Right atrium auricular region (tissue), 2 donors: ENCODE measurements at places on chromosomes 3 and 15.

GRCh38 chr3:64803469-64803868 is 115.7 kb upstream of the ADAMTS9 start:
- no peaks in the 10 kb centered on the region for H3K27me3 ChIP-seq
- no peaks in the 10 kb centered on the region for H3K4me1 ChIP-seq
- no peaks in the 10 kb centered on the region for H3K36me3 ChIP-seq

GRCh38 chr15:36932070-36932469 is 168.3 kb downstream of the MEIS2 start:
- H3K27me3 ChIP-seq = no peaks in the 10 kb centered on the region
- no peak overlapping the region for H3K27ac ChIP-seq
- no peaks in the 10 kb centered on the region for H3K36me3 ChIP-seq
- no peak for DNase-seq

DNA sequence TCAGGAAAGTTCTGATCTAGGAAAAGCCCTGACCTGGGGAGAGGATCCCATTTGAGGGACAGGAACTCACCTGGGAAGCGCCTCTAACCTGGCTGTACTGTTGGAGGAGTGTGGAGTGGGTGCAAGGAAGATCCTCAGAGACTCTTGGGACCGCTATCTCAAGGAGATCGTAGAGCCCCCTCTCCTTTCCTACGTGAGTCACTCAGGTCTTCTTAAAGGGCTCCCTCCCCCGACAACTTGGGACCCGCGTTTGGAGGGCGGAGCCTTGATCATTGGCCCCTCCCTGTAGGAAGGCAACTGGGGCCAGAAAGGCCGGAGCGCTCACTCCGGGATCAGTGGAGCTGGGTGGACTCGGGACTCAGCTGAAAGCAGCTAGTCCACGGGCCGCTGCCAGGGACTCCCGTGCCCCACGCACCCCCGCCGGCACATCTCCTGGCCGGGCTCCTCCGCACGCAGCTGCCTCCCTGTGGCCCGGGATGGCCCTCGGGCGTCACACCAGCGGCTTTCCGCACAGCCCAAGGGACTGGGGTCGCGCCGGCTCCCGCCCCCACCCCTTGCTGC is 520 bp downstream of the SLC26A6 start:
- peak overlapping the region; percentile 90 for H3K4me3 ChIP-seq
- peak overlapping the region; percentile 85 for H3K27ac ChIP-seq
- peak; percentile 69 for DNase-seq
- H3K4me1 ChIP-seq = no peaks in the 10 kb centered on the region
- H3K36me3 ChIP-seq = no peaks in the 10 kb centered on the region

GRCh38 chr3:4029135-4029534 is 229.9 kb downstream of the LRRN1 start:
- no peaks in the 10 kb centered on the region for H3K36me3 ChIP-seq
- no peak overlapping the region for H3K27ac ChIP-seq
- H3K4me1 ChIP-seq = no peaks in the 10 kb centered on the region

GRCh38 chr15:91132079-91132478 is 32.0 kb downstream of the SV2B start:
- no peaks in the 10 kb centered on the region for H3K4me1 ChIP-seq
- DNase-seq = no peak
- no peaks in the 10 kb centered on the region for H3K27me3 ChIP-seq
- H3K27ac ChIP-seq = no peak overlapping the region
- H3K4me3 ChIP-seq = no peak overlapping the region
- no peaks in the 10 kb centered on the region for H3K36me3 ChIP-seq

- H3K36me3 ChIP-seq = no peaks in the 10 kb centered on the region
- no peaks in the 10 kb centered on the region for H3K4me1 ChIP-seq
- no peak overlapping the region for H3K27ac ChIP-seq
- no peak overlapping the region for H3K4me3 ChIP-seq
Measured at GRCh38 chr3:28077572-28077971, 163.8 kb upstream of the CMC1 start.

DNA sequence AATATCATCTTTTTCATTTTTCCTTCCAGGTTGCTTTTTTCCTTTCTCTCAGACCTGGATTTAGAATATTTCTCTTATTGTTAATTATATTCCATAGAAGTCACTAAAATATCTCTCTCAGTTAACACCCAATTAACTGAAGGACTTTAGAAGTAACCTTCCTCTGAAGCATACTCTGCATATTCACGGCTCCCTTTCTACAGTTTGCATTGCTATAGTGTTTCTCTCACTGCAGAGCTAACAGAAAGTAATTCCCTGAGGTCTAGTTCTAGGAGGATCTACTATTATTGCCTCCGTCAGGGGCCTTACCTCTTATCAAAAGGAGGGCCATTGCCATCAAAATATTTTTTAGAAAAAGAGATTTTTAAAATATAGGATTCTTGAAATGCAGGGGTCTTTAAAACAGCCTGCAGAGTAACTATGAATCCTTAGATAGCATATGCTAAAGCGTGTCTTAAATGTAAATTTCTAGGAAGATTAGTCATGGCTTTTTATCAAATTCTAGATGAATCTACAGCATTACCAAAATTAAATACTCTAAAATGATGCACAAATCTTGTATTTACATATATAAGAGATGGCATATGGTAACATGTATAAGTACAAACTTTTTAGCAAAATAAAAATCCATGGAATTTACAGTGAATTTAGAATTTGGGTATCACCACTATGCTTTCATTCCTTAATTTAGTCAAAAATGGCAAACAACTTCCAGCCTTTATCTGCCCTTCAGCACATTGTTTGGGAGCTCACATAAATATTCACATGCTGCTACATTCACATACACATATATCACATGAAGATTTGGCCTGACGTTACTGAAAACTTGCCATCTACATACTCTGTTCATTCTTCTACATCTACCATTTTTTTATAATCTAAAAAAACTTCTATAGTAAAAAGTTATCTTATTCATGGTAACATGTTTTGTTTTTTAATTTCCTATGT is 696.8 kb downstream of the OTOL1 start:
- H3K4me3 ChIP-seq = no peak overlapping the region
- H3K27me3 ChIP-seq = no peaks in the 10 kb centered on the region
- H3K27ac ChIP-seq = no peak overlapping the region

DNA sequence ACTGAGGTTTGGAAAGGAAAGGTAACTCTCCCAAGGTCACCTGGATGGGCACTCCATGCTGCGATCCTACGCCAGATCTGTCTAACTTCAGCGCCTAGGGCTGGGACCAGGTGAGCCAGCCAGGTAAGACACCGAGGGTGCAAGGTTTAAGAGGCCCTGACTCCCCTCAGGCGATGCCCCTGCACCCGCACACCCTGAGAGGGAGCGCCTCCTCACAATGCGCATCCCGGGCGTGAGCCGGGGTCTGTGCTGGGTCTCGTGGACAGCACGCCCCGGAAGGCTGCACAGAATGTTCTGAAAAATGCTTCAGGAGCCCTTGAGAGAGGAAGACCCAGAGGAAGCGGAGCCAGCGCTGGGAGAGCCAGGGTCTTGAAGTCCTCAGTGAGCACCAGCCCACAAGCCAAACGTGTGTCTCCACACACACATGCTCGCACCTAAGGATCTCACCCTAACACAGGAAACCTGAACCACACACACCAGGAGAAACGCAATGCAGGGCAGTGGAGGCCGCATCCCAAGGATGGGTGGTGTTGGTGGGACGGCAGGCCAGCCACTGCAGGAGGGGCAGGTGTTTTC is 142.0 kb downstream of the ADAMTS17 start:
- H3K4me3 ChIP-seq = no peak overlapping the region
- no peak for DNase-seq
- no peaks in the 10 kb centered on the region for H3K36me3 ChIP-seq
- no peaks in the 10 kb centered on the region for H3K27me3 ChIP-seq
- no peaks in the 10 kb centered on the region for H3K4me1 ChIP-seq

- H3K27ac ChIP-seq = no peak overlapping the region
- H3K36me3 ChIP-seq = no peaks in the 10 kb centered on the region
- no peaks in the 10 kb centered on the region for H3K27me3 ChIP-seq
Measured at GRCh38 chr3:17579289-17580031, 163.0 kb downstream of the TBC1D5 start.

- no peak overlapping the region for H3K27ac ChIP-seq
- H3K4me3 ChIP-seq = no peak overlapping the region
- no peaks in the 10 kb centered on the region for H3K36me3 ChIP-seq
- H3K4me1 ChIP-seq = no peaks in the 10 kb centered on the region
- H3K27me3 ChIP-seq = no peaks in the 10 kb centered on the region
- no peak for DNase-seq
Measured at GRCh38 chr3:74304424-74304823, 310.0 kb downstream of the CNTN3 start.

GRCh38 chr3:157447026-157447694 is 10.5 kb downstream of the PTX3 start:
- no peaks in the 10 kb centered on the region for H3K4me1 ChIP-seq
- no peak for DNase-seq

DNA sequence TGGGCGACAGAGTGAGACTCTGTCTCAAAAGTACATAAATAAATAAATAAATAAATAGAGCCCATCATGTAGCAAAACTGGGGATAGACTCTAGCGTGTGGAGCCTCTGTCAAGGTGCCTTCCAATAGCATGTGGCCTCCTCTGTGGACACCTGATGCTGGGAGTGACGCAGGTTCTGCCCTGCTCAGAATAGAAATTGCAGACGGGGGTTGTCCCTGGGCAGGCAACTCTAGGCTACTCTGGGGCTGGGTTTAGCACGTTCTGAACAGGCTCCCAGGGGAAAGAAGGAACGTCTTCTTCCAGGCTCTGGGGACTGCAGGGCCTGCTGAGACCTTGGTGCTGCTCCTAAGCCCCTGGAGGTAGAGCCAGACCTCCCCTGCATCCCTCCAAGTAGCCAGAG is 65.3 kb downstream of the EPHB3 start:
- H3K4me1 ChIP-seq = no peaks in the 10 kb centered on the region
- no peaks in the 10 kb centered on the region for H3K27me3 ChIP-seq
- H3K4me3 ChIP-seq = no peak overlapping the region
- DNase-seq = no peak

GRCh38 chr3:2354702-2355101 is 256.0 kb downstream of the CNTN4 start:
- no peaks in the 10 kb centered on the region for H3K27me3 ChIP-seq
- no peaks in the 10 kb centered on the region for H3K4me1 ChIP-seq
- H3K36me3 ChIP-seq = no peaks in the 10 kb centered on the region

DNA sequence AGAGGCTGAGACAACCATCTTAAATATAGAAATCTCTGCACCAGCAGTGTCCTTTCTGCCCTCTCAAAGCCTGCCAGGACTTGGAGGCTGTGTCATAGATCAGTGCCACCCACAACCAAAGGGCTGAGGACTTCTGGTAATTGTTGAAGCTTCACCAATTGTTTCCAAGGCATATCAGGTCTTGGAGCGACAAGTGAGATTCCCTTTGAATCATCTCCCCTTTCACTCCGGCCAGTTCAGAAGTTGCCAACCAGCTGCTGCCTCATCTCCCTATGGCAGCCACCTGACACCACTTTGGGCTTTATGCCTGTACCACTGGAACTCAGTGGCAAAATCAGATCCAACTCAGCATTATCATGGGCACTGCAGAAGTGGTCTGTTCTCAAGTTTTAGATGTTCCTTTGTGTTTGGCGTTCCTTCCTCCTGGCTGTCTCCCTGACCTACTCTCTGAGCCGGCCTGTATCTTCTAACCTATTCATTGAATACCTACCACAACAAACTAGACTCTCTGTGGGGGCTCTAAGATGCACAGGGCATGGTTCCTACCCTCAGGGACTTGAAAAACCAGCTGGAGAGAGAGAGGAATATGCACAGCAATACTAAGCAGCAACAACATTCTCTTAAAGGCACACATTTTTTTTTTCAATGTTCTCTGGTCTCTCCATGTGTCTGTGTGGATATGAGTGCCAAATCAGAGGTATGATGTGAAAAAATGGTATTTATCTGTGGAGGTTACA is 90.8 kb upstream of the PFN2 start:
- no peaks in the 10 kb centered on the region for H3K36me3 ChIP-seq
- no peaks in the 10 kb centered on the region for H3K27me3 ChIP-seq
- peak overlapping the region; percentile 73 for H3K27ac ChIP-seq
- H3K4me1 ChIP-seq = no peaks in the 10 kb centered on the region
- DNase-seq = no peak

- no peaks in the 10 kb centered on the region for H3K27me3 ChIP-seq
- no peak overlapping the region for H3K27ac ChIP-seq
- H3K36me3 ChIP-seq = no peaks in the 10 kb centered on the region
- no peak for DNase-seq
- H3K4me1 ChIP-seq = no peaks in the 10 kb centered on the region
- no peak overlapping the region for H3K4me3 ChIP-seq
Measured at GRCh38 chr3:118380576-118380975, 654.1 kb downstream of the IGSF11 start.

DNA sequence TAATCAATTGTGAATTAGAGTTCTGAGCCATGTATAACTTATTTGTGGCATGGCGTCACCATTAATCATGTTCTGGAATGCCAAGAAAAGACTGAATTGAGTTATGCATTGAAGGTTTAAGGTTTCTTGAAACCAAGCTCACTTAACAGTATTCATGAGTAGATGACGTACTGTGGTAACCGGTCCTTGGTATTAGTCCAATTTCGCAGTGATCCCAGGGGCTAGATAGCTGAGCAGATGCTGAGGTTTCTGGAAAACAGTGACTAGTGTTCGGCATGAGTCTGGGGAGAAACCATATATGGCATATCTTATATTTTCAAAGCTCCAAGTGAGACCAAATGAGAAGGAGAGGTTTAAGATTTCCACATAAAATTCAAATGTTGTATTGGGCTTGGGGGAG is 218.3 kb upstream of the LYSMD4 start:
- DNase-seq = no peak
- no peak overlapping the region for H3K27ac ChIP-seq
- no peaks in the 10 kb centered on the region for H3K27me3 ChIP-seq
- no peak overlapping the region for H3K4me3 ChIP-seq

- H3K4me3 ChIP-seq = no peak overlapping the region
- H3K27ac ChIP-seq = no peak overlapping the region
- H3K4me1 ChIP-seq = no peaks in the 10 kb centered on the region
- no peak for DNase-seq
Measured at GRCh38 chr3:177470197-177470941, 273.1 kb upstream of the TBL1XR1 start.

GRCh38 chr3:61111825-61112224 is 139.4 kb downstream of the FHIT start:
- no peak overlapping the region for H3K27ac ChIP-seq
- no peaks in the 10 kb centered on the region for H3K4me1 ChIP-seq
- H3K4me3 ChIP-seq = no peak overlapping the region
- H3K36me3 ChIP-seq = no peaks in the 10 kb centered on the region
- no peaks in the 10 kb centered on the region for H3K27me3 ChIP-seq
- no peak for DNase-seq

- no peaks in the 10 kb centered on the region for H3K4me1 ChIP-seq
- no peak overlapping the region for H3K4me3 ChIP-seq
- H3K27me3 ChIP-seq = no peaks in the 10 kb centered on the region
- no peak overlapping the region for H3K27ac ChIP-seq
- no peaks in the 10 kb centered on the region for H3K36me3 ChIP-seq
- DNase-seq = no peak
Measured at GRCh38 chr3:129747992-129748391, 141.5 kb upstream of the PLXND1 start.

DNA sequence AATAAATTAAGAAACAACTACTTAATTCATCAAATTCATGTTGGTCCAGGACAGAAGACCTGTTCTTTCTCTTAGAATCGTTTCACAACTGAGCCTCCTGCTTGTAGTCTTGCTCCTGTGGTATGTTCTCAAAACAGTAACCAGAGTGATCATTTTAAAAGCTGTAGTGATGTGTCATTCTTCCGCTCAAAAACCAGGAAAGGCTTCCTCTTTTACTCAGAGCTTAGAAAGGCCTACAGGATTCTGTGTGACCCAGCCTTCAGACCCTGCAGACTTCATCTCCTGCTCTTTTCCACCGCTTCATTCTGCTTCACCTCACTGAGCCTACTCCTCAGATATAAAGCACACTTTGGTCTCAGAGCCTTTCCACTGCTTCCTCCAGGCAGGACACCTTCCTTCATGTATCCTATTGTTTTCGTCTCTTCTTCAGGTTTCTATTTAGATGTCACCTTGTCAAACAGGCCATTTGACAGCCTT is 22.7 kb downstream of the ST6GAL1 start:
- no peak overlapping the region for H3K4me3 ChIP-seq
- H3K4me1 ChIP-seq = no peaks in the 10 kb centered on the region
- peak overlapping the region; percentile 56 for H3K27ac ChIP-seq
- H3K27me3 ChIP-seq = no peaks in the 10 kb centered on the region
- no peak for DNase-seq
